ENCODE measurements at places on chromosomes 7 and 10.

DNA sequence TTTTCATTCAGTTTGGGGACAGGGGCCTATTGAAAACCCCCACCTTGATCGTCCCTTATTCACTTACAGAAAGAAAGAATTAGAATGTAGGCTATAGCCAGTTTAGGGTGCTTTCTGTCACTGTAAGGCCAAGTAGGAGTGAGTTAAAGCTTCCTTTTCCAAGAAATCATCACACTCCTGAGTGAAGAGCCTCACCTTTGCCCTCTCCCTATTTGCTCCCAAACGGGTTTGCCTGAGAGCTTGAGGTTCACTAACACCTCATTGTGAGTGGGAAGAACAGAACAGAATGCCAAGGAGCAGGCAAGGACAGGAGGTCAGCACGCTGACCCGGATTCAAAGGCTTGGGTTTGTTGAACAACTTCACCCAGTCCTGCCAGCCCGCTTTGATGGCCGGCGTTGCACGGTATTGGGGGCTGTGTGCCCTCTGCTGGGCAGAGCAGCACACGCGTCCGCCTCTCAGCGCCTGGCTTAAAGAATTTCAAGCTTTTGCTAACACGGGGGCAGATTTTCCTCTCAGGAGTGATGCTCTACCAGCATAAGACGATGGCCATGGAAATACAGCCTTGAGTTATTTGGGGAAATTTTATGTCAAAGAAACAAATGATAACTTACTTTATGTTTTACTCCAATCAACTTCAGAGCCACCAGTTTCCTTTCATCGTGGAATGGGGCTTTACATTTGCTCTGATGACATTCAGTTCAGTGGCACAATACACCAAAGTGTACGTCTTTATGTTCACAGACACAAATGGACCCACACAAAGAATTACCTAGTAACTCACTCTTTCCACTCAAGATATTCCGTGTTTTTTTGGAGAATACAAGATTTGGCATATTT is 470.0 kb downstream of the SUGCT start:
- peak; percentile 45 for DNase-seq

DNA sequence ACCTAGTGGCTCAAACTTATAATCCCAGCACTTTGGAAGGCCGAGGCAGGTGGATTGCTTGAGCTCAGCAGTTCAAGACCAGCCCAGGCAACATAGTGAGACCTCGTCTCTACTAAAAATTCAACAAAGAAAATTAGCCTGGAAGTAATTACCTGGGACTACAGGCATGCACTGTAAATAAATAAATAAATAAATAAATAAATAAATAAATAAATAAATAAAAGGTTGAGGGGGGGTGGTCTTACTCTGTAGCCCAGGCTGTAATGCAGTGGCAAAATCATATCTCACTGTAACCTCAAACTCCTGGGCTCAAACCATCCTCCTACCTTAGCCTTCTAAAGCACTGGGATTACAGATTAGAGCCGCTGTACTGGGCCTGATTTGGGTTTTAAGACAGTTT is 50.5 kb downstream of the RALA start:
- DNase-seq = no peak

GRCh38 chr7:81645435-81645834 is 124.4 kb downstream of the HGF start:
- no peak for DNase-seq

GRCh38 chr7:159177284-159177953 is 32.8 kb upstream of the VIPR2 start:
- DNase-seq = no peak
